ENCODE measurements at places on chromosomes 16 and 17. TPM values are rescaled to one million over a fixed set of nuclear protein-coding genes. Genes with fewer than 3 reads are reported as not detected.

Gene CPD
- 48.8 TPM for total RNA-seq

- peak; percentile 89 for DNase-seq
Observed at GRCh38 chr16:84643180-84643583, 5.1 kb upstream of the KLHL36 start.

Gene RNF43
- total RNA-seq: not detected

Gene MYH2
- not detected for total RNA-seq

Gene SOST
- total RNA-seq: 34.3 TPM

Gene WSCD1
- total RNA-seq: 10.7 TPM

DNA sequence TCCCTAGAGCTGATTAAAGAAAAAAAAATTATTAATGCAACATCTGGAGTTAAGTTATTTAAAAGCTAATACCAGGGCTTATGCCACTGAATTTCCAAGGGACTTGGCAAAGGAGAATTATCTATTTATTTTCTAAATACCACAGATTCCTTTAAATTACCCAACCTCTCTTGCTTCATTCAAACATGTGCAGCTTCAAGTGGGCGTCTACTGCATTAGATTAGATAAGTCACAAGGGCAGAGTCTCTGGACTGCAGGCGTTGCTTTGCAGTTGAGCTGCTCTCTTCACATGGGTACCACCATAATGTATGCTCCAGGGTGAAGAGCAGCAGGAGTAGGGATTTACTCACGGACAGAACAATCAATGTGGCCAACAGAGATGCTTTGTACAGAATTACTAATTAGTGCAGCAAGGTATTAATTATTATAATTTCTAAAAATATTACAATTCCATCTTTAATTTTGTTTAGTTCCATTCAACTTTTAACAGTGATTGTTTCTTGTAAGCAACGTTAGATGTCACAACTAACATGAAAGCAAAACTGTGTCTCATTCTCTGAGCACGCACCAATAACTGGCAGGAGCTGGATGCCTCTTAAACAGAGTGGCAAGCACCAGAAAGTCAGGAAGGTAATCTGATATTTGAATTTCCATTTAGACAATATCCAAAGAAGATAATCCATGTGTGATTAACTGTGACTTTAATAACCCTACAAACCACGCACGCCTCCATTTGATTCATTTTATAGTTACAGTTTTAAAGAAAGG lies 214.2 kb downstream of the STX8 start:
- DNase-seq: no peak

Gene MMP15
- total RNA-seq: 5.9 TPM

- DNase-seq: no peak
Observed at GRCh38 chr17:29905879-29906167, 24.2 kb downstream of the SSH2 start.

- no peak for DNase-seq
Observed at GRCh38 chr17:29968271-29968670, 26.8 kb downstream of the EFCAB5 start.

GRCh38 chr17:28045304-28045703 lies 2.8 kb downstream of the NLK start:
- no peak for DNase-seq

Gene KRTAP1-3
- not detected for total RNA-seq

- no peak for DNase-seq
Observed at GRCh38 chr16:67271446-67271845, 7.9 kb upstream of the PLEKHG4 start.

DNA sequence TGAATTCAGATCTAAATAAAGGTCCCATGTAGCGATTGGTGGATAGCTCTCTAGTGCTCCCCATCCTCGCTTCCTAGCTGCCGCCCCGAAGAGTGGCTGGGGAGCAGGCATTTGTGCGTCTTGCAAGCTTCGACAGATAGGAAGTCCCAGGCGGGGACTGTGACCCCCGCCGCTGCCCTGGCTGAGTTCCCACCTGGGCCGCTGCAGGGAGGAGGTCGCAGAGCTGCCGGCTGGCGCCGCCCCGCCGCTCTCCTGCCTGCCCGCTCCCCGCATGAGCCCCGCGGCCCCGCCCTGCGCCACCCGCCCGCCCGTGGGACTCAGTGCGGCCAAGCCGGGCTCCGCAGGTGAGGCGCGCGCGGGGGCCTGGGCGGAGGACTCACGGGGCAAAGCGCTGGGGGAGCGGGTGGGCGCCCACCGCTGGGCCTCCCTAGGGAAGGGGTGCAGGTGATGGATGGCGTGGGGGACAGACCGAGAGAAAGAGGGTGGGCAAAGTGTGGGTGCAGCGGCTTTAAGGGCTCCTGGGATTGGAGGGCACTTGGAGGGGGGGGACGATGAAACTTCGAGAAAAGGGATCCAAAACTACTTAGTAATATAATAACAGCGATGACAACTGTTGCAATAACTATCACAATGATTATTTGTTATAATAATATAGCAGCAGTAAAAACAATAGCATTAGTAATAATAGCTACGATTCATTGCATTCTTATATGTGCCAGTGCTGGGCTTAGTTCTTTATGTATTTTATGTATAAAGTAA lies at the start of gene OTOA:
Gene OTOA (plus strand): TSS at position 80 of the 759 bp plus-strand sequence. CDS start 14,547 bp downstream, outside the sequence.
- no peak for DNase-seq

- peak; percentile 88 for DNase-seq
Observed at GRCh38 chr17:50221864-50222545, 20.6 kb upstream of the COL1A1 start.

Gene KRTAP9-6
- total RNA-seq: not detected

DNA sequence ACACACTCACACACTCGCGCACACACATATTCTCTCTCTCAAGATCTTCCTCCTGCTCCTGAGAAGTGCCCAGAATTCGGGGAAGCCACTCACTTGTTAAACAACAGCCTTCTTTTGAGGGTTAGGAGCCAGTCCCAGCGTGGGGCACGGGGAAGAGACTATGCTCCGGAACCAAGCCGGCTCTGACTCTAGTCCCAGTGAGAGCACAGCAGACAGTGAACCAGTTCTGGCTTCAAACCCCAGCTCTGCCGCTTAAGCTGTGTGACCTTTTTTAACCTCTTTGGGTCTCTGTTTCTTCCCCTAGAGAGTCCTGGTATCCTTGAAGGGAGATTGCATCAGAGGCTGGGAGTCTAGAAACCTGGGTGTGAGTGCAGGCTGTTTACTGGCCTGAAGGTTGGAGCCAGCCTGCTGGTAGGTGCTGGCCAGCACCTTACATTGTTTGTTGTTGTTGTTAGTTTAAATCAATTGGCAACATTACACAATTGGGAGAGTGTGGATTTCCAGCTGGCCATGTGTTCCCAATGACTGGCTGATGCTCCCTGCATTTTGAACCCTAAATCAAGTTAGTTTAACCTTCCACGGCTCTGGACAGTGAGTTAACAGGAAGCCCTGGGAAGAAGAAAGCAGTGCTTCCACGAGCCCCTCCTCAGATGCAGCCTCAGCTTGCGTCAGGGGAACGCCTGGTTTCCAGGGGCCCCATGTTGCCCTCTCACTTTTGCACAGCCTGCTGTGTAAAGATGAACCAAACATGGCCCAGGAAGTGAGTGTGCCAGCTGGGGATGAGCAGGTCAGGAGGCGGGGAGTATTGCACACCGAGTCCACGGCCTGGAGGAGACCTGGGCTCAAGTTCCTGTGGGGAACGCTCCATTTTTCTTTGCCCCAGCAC lies 71.5 kb downstream of the GAS7 start:
- DNase-seq: no peak

DNA sequence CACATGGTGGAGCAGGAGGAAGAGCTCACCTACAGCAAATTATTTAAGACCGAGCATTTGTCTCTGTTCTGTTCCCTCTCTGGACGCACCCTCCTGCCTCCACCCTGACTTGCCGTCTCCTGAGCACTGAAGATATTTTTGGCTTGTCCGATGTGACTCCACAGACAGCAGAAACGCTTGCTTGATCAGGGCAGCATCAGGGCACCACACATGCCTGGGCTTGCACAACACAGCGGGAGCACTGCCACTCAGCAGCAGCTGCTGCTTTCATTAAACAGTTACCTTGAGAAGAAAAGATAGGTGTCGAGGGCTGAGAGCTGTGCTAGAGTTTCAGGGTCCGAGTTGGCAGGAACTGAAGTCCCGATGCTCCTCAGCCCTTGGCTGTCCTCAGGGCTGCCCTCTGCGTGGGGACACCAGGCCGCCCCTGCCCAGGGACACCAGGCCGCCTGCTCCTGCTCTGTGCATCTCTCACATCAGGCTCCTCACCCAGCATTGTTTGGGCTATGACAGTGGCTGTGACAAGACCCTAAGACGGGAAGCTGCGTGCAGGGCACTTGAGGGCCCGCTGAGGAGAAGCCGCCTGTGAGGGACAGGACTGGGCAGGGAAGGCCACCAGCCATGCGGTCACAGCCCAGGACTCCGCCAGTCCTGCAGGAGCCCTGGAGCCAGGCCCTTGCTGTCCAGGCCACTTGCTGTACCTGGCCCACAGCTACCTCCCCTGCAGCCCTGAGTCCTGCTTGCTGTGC lies 21.3 kb upstream of the CDH15 start:
- DNase-seq: no peak
